GM23248 (cell line): ENCODE measurements at places on chromosomes 11 and 22.

- DNase-seq, result no peak
Observed at GRCh38 chr22:48357961-48358360, 1469.7 kb downstream of the BRD1 start.

- DNase-seq, result no peak
Observed at GRCh38 chr11:121310908-121311307, 18.3 kb downstream of the SC5D start.

- no peak for DNase-seq
Observed at GRCh38 chr22:29203488-29204454, 1.9 kb upstream of the EMID1 start.

DNA sequence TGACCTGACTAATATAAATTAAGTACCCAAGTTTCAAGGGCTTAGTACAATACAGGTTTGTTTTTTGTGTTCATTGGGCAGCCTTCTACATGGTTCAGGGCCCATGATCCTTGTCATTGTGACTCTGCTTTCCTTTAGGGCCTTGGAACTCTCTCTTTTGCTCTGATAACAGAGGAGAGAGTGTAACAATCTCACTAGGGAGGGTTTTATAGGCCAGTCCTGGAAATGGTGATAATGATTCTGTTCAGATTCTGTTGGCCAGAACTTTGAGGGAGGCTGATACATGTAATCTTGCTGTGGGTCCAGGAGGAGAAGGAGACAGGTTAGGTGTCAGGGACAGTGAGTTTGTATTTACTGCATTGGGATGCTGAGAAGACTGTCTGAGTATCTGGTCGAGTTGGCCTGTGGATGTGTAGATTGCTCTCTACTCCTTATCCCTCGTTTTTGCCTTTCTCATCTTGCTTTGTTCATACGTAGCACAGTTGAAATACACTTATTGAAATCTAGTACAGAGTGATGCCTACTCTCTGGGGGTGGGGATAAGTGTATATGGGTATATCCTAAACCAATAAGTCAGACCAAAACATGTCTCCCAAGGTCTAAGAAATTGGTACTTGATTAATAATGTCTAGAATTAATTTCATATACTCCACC is 37.5 kb upstream of the HEPHL1 start:
- DNase-seq, result no peak

DNA sequence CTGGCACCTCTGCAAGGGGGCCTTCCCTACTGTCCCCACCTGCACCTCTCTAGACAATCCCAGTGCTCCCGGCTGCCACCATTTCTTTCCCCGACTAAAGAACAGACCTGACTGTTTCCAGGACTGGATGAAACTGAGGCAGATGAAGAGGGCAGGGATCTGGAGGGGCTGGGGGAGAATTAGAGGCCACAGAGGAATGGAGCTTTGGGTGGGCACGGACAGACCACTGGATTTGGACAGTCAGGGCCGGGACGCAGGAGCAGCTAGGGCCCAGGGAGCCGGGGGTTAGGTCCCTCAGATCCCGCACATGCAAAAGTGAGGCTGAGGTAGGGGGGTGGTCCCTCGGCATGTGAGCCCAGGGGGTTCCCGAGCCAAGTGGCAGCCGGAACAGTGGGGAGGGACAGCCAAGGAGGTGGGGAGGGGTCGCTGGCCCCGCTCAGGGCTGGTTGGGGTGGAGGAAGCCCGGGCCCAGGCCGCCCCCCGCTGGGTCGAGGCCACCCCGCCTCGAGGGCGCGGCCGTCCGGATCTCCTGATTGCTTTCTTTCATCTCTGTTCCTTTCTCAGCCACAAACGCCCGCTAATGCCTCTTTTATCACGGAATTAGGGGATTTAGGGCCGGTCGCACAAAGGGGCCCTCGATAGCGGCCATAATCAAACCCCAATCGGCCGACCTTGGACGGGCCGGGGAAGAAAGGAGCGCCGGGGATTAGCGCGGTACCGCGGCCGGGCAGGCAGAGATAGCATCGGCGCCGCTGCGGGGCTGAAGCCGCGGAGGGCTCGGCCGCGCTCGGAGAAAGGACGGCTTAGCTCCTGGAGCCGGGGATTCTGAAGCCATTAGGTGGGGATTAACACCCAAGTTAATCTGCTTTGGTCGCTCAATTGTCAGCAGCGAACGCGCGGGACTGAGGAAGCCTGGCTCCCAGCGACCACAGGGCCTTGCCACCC is 9.3 kb downstream of the SLC25A1 start:
- DNase-seq, result peak; percentile 41

- DNase-seq, result no peak
Observed at GRCh38 chr11:109972181-109972715, 120.9 kb upstream of the ZC3H12C start.

DNA sequence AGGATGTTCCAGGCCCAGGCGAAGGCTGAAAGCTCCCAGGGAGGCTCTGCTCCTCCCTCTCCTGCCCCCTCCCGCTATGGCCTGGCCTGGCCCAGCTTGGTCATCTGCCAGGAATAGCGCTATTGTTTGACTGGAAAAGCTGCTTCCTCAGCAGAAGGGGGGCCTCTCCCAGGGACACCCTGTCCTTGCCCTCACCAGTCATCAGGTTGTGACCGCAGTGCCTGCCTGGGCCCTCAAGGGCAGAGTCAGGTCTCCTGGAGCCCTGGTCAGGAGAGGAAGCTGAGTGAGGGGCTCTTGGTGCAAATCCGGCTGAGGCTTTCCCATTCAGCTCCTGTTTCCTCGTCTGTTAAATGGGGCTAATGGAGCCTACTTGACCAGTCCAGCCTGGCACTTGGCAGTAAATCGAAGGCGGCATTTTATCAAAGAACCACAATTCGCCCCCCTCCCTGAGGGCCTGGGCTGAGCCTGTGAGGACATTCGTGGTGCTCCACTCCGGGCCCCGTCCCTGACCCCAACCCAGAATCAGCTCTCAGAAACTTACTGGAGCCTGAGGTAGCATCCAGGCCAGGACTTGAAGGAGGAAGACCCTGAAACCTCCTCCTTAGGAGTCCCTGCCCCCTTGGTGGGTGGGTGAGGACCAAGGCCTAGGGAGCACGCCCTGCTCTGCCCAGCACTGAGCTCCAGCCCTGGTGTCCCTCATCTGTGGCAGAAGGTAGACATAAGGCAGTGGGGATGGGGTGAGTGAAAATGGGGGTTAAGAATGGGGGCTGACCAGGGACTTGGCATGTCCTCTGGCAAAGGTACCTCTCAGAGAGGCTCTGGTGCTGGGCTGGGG is 2.0 kb upstream of the CASTOR1 start:
- DNase-seq, result peak; percentile 52

DNA sequence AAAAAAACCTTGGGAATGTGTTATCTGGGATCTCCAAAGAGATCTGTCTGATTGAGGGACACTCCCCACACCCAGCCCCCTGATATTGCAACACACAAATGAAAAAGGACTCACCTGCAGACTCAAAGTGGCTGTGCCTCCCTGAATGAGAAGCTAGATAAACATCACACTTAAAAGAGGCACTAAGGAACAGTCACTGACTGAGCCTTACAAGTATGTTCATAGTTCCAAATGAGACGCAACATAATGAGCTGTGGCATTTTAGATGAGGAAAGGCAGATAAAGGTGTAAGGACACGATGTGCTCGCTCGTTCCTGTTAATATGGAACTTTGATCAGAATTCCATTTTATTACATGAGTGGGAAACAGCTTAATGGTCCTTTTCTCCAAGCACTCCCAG is 21.0 kb upstream of the CFAP300 start:
- DNase-seq, result no peak

DNA sequence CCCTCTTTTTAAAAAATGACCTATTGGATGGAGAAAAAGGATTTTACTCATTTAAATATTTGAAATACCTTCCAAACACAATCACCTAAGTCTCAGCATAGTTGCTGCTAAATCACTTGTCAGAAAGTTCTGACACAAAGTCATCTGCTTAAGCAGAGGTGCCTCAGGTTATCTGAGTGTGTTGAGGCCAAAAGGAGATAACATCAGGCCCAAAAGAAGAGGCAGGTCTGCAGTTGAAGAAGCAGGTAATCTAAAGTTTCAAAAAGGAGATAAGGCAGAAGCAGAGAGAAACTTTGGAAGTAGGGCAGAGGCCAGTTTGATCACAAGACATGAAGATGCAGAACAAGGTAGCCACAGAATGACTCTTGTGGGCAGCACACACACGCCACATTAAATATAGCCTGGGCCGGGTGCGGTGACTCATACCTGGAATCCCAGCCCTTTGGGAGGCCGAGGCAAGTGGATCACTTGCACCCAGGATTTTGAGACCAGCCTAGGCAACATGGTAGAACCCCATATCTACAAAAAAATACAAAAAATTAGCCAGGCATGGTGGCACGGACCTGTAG is 175.7 kb upstream of the API5 start:
- DNase-seq, result no peak

DNA sequence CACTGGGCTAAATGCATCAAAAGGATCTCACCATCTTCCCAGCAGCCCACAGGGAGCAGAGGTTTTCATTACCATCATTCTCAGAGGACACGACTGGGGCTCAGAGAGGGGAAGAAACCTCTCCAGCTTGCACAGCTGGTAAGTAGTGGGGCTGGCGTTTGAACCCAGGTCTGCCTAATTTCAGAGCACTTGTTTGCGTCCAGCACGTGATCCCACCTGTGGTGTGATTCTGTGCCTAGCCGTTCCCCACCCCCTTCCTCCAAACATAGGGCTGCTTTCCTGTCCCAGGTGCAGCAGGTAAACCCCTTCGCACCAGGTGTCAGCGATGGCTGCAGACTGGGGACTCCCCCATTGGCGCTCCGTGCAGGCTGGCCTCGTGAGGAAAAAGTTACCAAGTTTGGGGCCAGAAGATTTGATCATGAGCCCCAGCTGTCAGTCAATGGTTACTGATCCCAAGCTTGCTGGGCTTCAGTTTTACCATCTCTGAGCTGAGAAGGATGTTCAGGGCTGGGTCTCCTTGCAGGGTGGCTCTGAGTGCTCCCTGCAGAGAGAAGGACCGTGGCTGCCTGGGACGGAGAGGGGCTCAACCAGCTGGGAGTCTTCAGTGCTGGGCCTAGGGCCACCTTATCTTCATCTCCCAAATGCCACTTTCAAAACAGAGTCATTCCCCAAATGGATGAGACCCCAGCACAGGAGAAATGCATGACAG is 445.6 kb downstream of the TBC1D22A start:
- DNase-seq, result no peak

DNA sequence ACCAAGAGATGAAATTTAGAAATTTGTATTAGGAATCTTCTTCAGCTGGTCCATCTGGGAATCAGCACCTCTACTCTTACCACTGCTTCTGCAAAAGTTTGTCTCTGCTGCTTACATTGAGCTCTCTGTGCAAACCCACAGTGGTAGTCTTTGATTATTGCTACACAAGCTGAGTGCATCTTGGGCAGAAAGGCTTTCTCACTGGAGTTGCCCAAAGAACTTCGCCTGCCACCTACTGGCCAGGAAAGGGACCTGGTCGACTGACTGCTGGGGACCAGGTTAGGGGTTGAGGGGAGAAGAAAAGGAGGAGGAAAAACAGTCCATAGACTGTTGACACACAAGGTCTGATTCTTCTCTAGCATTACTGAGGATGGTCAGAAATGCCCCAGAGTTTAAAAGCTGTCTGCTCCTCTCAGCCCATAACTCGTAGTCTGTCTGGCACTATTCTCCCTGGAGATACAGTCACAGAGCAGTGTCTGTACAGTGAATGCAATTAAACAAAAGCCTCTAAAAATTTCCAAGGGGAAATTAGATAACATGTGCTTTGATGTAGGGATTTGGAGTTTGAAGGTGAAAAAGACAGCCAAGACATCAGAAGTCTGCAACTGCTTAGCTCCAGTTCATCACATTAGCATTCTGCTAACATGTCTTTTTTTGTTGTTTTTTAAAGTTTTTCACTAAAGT is 215.0 kb upstream of the CTSC start:
- DNase-seq, result peak; percentile 73

GRCh38 chr11:35712533-35712932 is 50.0 kb downstream of the TRIM44 start:
- no peak for DNase-seq

DNA sequence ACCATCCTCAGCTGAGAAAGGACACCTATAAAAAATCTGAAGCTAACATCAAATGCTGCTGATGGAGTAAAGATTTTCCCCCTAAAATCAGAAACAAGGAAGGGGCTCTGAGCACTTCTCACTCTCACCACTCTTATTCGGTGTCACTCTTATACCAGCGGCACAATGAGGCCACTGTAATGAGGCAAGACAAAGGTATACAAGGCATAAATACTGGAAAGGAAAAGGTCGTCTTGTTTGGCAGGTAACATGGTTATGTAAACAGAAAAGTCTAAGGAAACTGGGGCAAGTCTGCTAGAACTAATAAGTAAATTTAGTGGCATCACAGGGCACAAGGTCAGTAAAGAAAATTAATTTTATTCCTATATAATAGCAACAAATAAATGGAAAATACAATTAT is 8.1 kb upstream of the MOB2 start:
- DNase-seq, result no peak

DNA sequence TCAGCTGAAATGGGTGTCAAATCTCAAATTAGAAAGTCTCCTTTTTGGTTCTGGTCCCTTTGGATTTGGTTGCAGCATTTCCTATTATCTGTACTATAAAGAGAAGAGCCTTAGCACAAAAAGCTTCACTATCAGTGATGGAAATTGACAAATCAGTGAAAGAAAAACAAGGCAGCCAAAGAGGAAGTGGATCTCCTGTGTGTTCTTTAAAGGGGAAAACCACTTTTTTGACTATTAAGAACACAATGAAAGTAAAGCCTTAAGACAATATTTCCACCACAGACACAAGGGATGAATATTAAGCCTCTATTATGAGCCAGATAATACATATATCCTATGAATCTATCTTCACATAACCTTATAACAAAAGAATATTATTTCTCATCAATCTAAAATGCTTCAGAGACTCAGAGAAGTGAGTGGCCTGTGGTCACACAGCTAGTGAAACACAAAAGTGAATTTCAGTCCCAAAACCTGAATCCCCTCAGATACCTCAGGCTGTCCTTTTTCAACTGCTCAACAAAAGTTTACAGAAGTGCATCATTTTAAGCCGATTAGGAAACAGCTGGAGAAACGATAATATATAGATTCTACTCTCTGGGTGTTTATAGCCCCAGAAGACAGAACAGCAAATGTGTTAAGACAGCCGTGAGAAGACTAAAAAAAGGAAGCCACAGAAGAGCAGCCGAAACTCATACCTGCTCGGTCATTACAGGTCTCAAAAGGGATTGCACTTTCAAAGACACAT is 24.4 kb upstream of the FSHB start:
- DNase-seq, result no peak
